ENCODE measurements at places on chromosomes 7 and 10. TPM values are rescaled to one million over a fixed set of nuclear protein-coding genes. Genes with fewer than 3 reads are reported as not detected.

STRIP2 gene
- total RNA-seq: 1.5 TPM

IFIT2 gene
- 6.4 TPM for total RNA-seq

LRMDA gene
- total RNA-seq: 2.3 TPM

C10orf67 gene
- total RNA-seq: not detected

ATG9B gene
- total RNA-seq: not detected

NODAL gene
- not detected for total RNA-seq
